ENCODE measurements at places on chromosomes 5 and 9. TPM values are rescaled to one million over a fixed set of nuclear protein-coding genes. Genes with fewer than 3 reads are reported as not detected.

DNA sequence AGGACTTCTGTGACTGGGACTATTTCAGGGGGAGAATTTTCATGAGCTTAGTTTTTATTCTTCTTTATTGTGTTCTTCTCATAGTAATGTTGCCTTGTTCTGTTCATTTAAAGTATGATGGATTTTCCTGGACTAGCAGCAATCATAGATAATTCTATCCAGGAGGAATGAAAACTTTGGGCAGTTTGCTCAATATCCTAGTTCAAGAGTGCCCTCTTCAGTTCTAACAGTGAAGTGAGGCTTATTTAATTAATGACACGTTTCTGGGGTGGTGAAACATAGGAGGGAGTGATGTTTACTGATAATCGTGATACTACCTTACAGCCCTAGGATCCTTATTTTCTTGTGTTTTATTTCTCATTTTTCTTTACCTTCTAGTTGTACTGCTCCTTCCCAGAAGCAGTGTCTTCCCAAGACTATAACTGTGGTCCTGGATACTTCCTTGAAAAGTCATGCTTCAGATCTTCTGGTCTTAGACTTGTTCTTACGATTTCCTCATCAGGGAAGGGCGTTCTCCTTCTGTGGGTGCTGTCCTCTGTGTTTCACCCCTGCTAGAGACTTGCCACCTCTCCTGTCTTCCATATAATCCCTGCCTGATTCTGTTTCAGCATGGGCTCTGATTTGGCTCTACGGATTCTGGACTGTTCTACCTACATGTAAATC lies 57.4 kb downstream of the CFAP95 start:
- H3K27ac ChIP-seq = no peak overlapping the region
- H3K4me1 ChIP-seq = no peaks in the 10 kb centered on the region
- H3K36me3 ChIP-seq = no peaks in the 10 kb centered on the region
- H3K27me3 ChIP-seq = no peaks in the 10 kb centered on the region
- H3K4me3 ChIP-seq = no peak overlapping the region
- no peak for DNase-seq

PTGR1 gene
- total RNA-seq = 46.9 TPM

- H3K36me3 ChIP-seq = no peaks in the 10 kb centered on the region
- no peak overlapping the region for H3K27ac ChIP-seq
- H3K27me3 ChIP-seq = no peaks in the 10 kb centered on the region
- H3K4me3 ChIP-seq = no peak overlapping the region
These were observed 641.1 kb downstream of the ISL1 start for GRCh38 chr5:52024359-52024758.

DNA sequence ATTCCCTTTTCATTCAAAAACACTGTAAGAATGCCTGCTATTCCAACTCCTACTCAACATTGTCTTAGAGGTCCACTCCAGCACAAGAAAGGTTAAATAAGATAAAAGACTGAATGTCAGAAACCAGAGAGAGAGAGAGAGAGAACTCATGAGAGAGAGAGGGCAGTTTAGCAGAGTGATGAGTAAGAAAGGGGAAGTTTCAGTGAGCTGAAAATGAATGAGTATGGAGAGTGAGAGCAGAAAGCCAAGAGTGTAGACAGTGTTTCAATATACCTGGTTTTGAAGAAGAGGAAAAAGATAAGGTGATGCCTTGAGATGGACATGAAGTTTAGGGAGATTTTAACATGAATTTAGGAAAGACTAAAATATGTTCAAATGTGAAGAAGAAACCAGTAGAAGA lies 528.0 kb upstream of the SEMA6A start:
- H3K4me3 ChIP-seq = no peak overlapping the region
- no peak for DNase-seq
- H3K36me3 ChIP-seq = no peaks in the 10 kb centered on the region
- H3K27me3 ChIP-seq = no peaks in the 10 kb centered on the region
- H3K27ac ChIP-seq = no peak overlapping the region

GRCh38 chr5:110105692-110106091 lies 416.0 kb downstream of the MAN2A1 start:
- no peaks in the 10 kb centered on the region for H3K36me3 ChIP-seq
- H3K27ac ChIP-seq = no peak overlapping the region
- DNase-seq = no peak
- no peaks in the 10 kb centered on the region for H3K27me3 ChIP-seq
- H3K4me3 ChIP-seq = no peak overlapping the region

DNA sequence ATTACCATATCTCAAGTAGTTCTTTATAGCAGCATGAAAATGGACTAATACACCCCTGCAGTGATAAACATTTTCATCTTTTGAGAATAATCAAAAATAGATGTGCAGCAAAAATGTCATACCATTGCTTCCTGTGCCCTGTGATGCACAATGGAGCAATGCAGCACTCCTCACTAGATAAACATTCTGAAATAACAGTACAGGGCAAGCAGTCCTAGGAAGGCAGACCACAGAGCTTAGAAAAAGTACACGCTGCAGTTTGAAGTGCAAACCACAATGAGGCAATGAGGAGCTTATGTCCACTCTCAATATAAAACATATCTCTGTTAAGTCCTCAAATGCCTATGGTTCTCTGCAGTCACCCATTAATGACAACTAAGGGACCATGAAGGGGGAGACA lies 367.6 kb downstream of the PDE4D start:
- no peak overlapping the region for H3K4me3 ChIP-seq
- no peaks in the 10 kb centered on the region for H3K36me3 ChIP-seq
- no peaks in the 10 kb centered on the region for H3K27me3 ChIP-seq
- no peak overlapping the region for H3K27ac ChIP-seq
